ENCODE measurements at places on chromosomes 2 and 18. TPM values are rescaled to one million over a fixed set of nuclear protein-coding genes. Genes with fewer than 3 reads are reported as not detected.
A peak's percentile ranks its signal among the peaks of the same experiment; 100 is the strongest.

- no peak for DNase-seq
Measured at GRCh38 chr2:157875641-157876065, 477 bp downstream of the ACVR1 start.

GRCh38 chr18:32261003-32261402 is 71.2 kb downstream of the MEP1B start:
- DNase-seq, result no peak

GRCh38 chr18:24262087-24262486 is 123.2 kb downstream of the CABYR start:
- no peak for DNase-seq

GRCh38 chr18:13681701-13682100 is 44.7 kb downstream of the FAM210A start:
- no peak for DNase-seq

DNA sequence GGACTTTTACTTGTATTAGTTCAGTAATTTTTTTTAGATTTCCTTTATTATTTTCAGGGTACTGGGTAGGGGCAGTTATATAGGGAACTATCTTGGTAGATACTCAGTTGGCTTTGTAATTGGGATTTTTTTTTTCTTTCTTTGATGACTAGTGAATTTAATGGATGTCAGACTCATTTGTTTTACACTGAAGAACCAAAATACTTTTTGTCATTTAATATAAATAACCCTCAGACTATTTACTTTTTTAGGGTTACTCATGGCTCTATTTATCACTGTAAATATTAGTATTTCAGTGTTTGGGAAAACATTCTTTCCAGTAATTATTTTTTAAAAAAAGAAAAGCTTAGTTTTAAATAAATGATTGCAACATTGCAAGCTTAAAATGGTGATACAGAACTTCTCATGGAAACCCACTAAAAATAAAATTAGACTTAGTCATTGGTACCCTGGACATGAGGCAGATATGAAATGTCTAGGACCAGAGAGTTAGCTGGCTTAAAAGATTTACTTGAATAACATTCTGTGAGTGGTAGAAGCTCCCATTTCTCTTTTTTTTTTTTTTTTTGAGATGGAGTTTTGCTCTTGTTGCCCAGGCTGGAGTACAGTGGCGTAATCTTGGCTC is 74.4 kb upstream of the CYP20A1 start:
- no peak for DNase-seq

DNA sequence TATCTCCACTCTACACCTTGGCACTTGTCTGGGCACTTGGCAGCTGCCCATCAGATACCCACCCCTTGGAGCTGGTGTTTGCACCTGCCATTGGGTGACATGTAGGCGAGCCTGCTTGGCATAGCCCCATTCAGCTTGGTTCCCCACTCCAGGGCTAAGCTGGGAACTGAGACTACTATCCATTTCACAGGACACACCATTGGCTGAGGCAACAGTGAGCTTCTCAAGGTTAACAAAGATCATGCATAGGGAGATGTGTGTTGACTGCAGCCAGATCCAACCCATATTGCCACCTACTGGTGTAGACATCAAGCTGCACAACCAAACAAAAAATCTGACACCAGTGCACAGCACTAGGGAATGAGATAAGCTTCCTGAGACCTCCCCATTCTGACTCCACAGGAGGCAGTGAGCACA is 1389.8 kb upstream of the TMEFF2 start:
- no peak for DNase-seq

- DNase-seq, result no peak
Measured at GRCh38 chr2:110789706-110790105, 57.3 kb downstream of the ACOXL start.

DNA sequence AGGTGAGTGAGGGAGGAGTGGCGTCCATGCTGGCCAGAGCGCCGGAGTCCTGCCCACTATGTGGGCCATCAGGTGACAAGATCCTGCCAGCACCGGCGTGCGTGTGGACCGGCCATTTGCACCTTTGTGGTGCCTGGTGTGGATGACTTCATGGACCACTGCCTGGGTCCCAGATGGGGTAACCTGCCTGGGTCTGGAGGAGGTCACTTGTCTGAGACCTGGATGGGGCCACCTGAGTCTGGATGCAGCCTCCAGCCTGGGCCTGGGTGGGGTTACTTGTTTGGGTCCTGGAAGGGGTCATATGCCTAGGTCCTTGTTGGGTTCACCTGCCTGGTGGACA is 299.6 kb downstream of the NDUFA10 start:
- peak; percentile 78 for DNase-seq

- DNase-seq, result no peak
Measured at GRCh38 chr18:45713239-45713638, 10.7 kb upstream of the SLC14A1 start.

DNA sequence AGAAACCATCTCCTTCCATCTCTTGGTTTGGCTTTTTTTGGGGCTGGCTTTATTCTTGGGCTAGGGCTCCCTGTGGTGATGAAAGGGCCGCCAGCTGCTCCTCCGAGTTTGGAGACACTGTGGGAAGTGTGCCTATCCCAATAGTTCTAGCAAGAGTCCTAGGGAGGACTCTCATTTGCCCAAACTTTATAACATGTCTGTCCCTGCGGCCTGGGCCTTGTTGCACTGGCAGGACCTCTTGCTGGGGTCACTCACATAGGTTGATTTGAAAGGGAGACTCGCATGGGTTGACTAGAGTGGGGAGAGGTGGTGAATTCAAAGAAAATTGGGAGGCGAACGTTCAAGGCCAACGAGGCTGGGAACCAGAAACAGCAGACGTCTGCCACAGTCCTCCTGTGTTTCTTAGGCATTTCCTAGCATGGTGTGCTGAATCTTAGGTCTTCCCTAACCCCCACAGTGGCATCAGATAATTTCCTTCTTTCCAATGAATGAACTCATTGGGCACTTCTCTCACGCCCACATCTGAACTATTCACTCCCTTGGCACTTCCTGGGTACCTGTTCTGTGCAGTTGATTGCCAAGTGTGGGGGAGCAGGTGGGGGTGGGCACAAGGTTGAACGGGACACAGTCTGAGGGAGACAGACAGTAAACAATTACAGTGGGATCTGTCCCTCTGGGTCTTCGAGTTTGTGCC is 26.8 kb downstream of the NIFK start:
- DNase-seq, result no peak

GRCh38 chr2:5705490-5705889 is 13.3 kb downstream of the SOX11 start:
- no peak for DNase-seq

- no peak for DNase-seq
Measured at GRCh38 chr18:61972389-61973264, 79.8 kb upstream of the RNF152 start.

DNA sequence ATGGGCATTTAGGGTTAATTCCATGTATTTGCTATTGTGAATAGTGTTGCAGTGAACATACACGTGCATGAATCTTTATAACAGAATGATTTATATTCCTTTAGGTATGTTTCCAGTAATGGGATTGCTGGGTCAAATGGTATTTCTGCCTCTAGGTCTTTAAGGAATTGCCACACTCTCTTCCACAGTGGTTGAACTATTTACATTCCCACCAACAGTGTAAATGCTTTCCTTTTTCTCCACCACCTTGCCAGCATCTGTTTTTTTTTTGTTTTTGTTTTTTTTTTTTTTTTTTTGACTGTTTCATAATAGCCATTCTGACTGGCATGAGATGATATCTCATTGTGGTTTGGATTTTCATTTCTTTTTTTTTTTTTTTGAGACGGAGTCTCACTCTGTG is 62.4 kb downstream of the GTF3C3 start:
- no peak for DNase-seq

- DNase-seq, result no peak
Measured at GRCh38 chr2:13135856-13136255, 419.1 kb downstream of the TRIB2 start.

DNA sequence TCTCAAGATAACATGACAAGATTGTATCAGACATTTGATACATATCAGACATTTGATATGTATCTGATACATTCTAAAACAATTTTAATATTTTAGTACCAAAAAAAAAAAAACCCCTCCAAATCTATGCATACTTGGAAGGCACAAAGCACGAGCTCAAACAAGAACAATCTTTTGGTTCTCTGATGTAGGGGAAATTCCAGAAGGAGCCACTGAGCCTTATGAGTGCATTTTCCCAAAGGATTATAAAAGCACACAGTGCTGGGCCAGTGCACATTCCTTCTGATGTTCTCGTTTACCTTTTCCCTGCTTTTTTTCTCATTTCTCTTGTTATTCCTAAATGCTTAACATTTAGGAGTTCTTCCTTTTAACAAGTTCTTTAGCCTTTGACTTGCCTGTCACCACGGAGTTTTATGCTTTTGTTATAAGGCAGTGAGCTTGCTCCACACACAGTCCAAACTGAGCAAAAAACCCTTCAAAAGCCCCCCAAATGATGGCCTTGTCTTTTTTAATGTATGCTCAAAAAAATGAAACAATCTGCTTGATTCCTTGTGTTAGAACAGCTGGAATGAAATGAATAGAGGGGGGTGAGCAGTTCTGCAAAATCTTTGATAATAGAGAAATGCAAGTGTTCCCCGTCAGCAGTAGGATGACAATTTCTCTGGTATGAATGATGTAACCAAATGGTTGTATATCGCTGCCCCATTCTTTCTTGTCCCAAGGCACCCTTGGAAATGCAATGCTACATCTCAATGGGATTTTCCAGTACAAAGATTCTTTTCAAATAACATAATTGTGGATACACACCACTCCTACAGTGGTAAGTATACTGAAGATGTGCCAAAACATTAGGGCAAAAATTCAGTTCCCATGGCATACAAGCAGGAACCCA is 597.2 kb upstream of the ZEB2 start:
- no peak for DNase-seq

- peak; percentile 88 for DNase-seq
Measured at GRCh38 chr2:24304098-24304497, 56.2 kb downstream of the ITSN2 start.

BOLA3 gene
- total RNA-seq, result 17.7 TPM

NCKAP5 gene
- 1.8 TPM for total RNA-seq

PLEKHH2 gene
- 18.8 TPM for total RNA-seq

SERTAD2 gene
- 24.6 TPM for total RNA-seq

KCNG2 gene
- total RNA-seq, result not detected

SLC35F5 gene
- total RNA-seq, result 239 TPM

SP140L gene
- 15.6 TPM for total RNA-seq

TRIM43B gene
- total RNA-seq, result not detected

Data from osteoblast (primary cell).